Cortex of kidney (tissue), 1 donor: ENCODE measurements at places on chromosomes 7 and 10.

- no peak for DNase-seq
Observed at GRCh38 chr10:11446864-11447263, 164.6 kb downstream of the USP6NL start.

- no peak for DNase-seq
Observed at GRCh38 chr10:77420947-77421523, 216.6 kb downstream of the KCNMA1 start.

DNA sequence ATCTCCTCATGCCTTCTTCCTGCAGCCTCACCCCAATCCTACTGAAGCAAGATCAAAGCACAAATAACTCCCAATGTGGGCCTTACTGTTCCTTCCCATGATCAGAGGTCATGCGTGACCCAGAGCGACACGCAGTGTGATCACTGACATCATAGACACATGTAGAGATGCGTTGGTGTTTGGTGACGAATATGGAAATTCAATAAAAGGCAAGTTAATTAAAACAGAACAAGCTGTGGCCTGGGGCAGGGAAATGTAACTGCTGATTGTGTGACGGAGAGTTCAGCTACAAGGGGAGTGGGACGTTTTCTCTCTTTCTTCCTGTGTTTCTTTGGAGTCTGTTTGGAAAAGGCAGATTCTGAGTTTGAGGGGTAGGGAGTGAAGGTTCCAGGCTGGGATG is 34.8 kb upstream of the CARD11 start:
- no peak for DNase-seq

- no peak for DNase-seq
Observed at GRCh38 chr10:21329995-21330627, 195.4 kb downstream of the SKIDA1 start.

DNA sequence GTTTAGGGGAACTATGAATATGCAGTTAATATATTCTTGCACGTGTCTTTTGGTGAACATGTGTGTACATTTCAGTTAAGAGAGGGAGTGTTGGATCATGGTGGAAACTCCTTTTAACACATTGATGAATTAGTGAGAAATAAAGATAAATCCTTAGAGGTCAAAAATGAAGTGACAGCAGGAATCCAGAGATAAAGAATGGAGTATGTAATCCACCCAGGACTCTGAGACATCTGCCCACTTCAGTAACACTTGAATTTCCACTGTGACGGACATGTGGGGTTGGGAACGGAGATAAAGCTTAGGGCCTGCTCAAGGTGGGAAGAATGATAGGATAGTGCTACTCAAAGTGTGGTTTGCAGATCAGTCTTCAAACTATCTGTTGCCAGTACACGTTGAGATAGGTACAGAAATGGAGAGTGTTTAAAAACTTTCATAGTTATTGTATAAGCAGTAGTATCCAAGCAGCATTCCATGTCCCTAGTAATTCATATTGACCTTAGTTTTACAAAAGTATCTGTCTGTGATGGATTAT is 6.6 kb upstream of the RELN start:
- no peak for DNase-seq

DNA sequence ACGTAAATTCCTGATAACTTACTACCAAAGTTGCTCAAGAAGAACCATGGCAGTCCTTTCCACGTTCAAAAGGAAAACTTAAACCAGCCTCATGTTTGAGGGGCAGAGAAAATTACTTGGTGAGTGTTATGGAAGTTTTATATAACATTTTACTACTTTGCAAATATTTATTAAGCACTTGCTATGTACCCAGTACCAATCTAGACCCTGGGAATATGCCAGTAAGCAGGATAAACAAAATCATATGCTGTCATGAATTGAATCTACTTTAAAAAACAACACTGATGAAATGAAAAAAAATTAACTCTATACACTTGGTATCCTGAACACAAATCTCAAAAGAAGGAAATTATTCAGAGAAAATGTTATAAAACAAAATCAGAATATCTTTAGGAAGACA is 46.1 kb downstream of the NCAPG2 start:
- DNase-seq: no peak

DNA sequence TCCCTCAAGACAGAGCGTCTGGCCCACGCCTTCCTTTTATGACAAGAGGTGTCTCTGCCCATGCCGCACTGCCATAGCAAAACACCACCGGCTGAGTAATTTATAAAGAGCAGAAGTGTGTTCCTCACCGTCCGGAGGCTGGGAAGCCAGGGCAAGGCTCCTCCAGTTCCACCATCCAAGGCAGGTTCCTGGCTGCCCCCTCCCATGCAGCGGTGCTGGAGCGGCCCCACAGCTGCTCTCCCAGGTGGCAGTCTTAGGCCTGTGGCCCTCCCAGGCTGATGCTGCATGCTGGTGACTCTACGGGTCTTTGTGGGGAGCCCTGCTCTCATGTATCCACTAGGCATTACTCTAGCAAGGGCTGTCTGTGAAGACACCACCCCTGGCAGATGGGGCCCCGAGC is 113.1 kb downstream of the TCERG1L start:
- no peak for DNase-seq
